ENCODE measurements at places on chromosomes 3 and 15. TPM values are rescaled to one million over a fixed set of nuclear protein-coding genes. Genes with fewer than 3 reads are reported as not detected.

DNA sequence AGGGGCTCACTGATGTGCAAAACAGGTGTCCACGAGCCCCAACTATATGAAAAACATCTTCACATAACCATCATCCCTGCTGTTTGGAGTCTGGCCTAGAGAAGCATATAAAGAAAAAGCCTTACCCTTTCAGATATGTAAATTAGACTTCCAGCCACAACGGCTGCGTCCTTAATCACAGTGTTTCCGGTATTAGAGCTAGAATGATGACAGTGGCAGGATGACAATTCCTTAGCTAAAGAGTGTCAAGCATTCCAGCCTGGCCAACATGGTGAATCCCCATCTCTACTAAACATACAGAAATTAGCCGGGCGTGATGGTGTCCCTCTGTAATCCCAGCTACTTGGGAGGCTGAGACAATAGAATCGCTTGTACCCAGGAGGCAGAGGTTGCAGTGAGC lies 19.5 kb upstream of the SAMD7 start:
- DNase-seq, result no peak

DNA sequence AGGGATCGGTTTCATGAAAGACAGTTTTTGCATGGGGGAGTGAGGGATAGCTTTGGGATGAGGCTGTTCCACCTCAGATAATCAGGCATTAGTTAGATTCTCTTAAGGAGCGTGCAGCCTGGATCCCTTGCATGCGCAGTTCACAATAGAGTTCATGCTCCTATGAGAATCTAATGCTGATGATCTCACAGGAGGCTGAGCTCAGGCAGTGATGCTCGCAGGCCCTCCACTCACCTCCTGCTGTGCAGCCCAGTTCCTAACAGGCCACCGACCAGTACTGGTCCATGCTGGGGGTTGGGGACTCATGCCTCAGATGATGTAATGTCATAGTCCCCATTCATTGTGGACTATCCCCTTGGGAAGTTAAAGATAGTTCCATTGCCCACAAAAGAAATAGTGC lies 255.8 kb downstream of the CACNA2D3 start:
- DNase-seq, result no peak

DNA sequence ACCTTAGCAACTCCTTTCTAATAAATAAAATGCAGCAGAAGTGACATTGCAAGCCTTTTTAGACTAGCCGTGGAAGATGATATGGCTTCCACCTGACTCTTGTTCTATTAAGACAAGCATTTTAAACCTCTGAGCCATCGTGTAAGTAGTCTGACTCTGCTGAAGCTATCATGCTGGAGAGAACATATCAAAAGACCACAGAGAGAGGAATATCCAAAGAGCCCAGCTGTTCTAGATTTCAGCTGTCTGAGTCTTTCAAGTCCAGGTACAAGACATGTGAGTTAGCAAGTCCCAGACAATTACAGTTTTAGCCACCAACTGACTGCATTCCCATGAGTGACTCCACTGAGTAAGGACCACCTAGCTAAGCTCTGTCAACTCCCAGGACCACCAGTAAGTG lies 517.0 kb upstream of the NAALADL2 start:
- DNase-seq, result no peak

- DNase-seq, result no peak
These were observed 46.3 kb upstream of the CLSTN2 start for GRCh38 chr3:139888561-139889140.

DNA sequence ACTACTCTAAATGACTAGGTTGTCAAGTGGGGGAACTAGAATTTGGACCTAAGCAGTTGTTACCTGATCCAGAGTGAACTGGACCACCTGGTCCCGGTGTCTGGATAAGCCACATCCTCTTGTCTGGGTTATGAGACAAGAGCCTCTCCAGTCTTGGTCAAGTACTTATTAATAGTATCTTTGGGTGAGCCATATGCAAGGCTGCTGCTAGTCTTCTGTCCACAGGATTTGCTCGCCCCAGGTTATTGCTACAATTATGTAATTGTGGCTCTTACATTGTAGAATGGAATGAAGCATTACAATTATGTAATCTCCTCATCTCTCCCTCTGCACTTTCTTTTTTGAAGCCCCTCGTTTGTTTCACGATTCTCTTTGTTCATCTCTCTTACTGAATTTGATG lies 24.0 kb upstream of the AGBL1 start:
- DNase-seq, result no peak

DNA sequence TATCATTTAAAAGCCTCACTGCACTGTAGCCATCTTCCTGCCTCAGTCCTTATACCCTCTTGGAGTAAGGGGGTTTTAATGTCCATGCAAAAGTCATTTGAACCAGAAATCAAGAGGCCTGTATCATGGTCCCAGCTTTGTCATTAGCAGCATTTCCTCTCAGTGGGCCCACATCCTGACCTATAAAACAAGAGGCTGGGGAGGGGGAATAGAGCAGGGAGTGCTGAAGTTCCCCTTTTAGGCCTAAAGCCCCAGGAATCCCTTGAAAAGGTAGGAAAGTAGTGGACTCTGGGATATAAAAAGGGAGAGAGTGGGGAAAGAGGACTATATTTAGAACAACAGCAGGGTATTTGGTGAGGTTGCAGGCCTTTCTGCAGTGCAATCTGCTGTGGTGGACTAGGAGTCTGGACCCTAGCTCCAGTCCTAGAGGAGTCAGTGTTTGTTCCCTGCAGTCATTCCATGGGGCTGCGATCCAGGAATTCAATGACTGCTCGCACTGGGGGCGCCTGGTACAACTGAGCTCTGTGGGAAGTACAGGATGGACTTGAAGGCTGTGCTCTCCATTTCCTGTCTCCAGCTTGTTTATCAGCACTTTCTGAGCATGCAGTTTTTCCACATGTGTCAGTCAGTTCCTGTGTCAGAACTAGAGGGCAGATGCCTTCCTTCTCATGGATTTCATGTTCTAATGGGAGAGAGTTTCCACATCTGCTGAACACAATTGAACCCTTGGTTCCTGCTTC lies 46.8 kb downstream of the PDHB start:
- no peak for DNase-seq

Gene SLC6A11
- total RNA-seq, result not detected

GRCh38 chr3:156582532-156583183 lies 27.7 kb upstream of the SSR3 start:
- DNase-seq, result no peak

DNA sequence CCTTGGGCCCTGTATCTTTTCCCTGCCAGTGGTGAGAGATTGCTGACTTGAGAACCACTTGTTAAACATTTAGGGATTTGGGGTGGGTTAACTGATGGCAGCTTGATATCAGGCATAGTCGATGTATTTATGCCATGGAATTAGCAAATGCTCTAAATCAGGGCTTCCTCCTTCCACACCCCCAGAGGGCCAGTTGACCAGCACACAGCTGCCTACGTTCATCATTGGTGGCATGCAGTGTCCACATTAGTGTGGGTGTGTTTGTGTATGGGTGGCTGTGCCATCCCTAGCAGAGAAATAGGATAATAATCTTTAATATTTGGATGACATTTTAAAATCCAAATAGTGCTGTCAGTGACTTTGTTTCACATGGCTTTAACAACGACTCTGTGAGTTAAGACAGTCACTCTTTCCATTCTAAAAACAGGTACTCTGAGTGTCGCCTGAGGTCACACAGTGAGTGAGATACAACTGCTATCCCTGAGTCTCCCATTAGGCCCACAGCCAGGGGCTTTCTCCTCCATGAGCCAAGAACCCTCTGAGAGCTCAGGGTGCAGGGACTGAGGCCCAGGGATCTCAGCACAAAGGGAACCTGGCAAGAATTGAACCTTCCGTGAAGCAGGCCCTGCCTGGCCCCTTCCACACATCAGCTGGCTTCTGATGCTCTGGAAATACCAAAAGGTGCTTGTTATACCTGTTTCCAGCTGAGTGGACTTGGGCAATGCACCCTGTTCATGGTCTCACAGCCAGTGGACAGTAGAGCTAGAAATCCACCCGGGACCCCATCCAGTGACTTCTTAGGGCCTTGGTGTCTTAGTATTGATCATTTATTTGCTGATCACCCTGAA lies 4.3 kb upstream of the LTF start:
- no peak for DNase-seq

DNA sequence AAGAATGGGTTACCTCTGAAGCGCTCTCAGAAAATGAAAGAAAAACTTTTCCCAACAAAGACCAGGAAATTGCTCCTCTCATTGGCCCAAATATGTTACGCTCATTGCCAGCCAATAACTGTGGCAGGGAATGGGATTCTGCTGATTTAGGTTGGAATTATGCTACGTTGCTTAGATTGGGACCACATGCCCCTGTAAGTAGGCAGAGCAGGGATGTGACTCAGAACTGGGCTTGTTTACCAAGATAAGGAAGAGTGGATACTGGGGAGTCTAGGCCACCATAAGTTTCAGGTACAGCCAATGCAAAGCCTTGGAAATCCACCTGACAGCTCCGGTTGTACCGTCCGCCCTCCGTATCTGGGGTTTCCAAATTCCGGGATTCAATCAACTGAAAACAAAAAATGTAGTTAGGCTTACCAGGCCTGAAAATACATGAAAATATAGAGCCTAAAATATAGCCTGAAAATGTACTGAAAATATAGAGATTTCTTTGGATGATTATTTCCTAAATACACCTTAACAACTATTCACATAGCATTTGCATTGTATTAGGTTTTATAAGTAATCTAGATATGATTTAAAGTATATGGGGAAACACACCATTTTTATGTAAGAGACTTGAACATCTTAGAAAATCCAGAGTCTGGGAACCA lies 1.5 kb upstream of the TCF12 start:
- no peak for DNase-seq

GRCh38 chr3:120642368-120642948 lies 39.6 kb downstream of the HGD start:
- no peak for DNase-seq

Gene IQSEC1
- 47.7 TPM for total RNA-seq

GRCh38 chr15:75048394-75048793 lies 25.0 kb downstream of the PPCDC start:
- DNase-seq, result no peak

- no peak for DNase-seq
These were observed 252.0 kb downstream of the UBE2E2 start for GRCh38 chr3:23455084-23455483.

DNA sequence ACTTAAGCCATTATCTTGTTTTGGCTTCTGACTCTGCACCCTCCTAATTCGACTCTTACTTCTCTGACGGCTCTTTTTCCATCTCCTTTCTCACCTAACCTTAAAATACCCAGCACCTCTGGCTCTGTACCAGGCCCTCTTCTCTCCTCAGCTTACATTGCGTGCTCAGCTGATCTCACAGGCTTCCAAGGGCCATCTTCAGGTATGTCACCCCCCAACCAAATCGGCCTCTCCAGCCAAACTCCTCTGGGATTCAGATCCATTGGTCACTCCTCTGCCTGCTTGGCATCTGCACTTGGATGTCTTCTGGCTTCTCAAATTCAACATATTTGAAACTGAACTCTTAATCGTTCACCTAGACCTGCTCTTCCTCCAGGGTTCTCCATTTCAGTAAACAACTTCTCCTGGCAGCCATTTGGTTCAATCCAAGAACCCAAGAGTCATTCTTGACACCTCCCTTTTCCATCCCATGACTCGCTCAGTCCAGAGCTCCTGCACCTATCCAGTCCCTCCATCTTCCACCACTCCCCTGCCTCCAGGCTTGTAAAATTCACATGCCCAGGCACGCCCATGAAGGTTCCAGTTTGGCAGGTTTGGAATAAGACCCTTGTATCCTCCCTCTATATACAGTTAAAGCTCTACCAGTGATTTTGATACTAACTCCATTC lies 35.2 kb upstream of the SLC41A3 start:
- no peak for DNase-seq

DNA sequence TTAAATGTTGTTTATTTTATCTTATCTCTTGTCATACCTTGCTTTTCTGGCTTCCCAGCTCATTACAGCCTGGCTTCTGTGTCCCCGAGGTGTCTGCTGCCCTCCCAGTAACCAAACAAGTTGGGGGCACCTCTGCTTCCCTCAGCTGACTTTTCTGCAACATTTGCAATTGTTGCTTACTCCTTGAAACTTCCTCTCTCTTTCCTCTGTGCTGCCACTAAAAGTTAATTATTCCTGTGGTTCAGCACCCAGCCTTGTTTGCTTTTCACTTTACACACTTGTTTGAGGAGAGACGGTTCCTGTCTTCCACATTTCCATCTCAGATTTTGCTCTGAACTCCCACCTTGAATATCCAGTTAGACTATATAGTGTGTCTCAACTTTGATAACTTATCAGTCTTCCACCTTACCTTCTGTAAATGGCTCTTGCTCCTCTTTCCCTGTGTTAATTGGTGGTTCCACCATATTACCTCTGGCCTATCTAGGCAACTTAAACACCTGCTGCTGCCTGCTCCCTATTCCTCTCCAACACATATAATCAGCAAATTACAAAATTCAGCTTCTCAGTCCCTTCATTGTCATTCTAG lies 21.6 kb downstream of the MCTP2 start:
- no peak for DNase-seq

Gene SQOR
- total RNA-seq, result 30.4 TPM

DNA sequence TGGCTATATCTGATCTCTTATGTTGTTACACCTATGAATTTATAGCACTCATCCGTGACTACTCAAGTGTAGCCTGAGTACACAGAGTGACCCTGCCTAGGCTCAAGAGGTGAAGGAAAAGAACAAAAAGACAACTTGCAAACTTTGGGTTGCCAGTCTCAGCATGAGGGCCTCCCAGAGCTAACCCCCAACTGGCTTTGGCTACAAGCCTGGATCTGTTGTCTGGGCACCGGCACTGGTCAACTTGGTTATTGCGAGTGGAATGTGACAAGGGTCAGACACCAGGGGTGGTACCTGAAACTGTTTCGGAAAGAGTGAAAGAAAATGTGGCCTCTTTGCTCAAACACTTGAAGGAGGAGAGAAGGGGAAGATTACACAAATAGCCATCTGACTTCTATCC lies 49.5 kb upstream of the BCL6 start:
- no peak for DNase-seq

Gene GLDN
- not detected for total RNA-seq

- DNase-seq, result no peak
These were observed 1.0 kb downstream of the EOMES start for GRCh38 chr3:27720899-27721716.

GRCh38 chr15:66097151-66098021 lies 156.2 kb downstream of the MEGF11 start:
- DNase-seq, result no peak

Gene FXR1
- total RNA-seq, result 149 TPM

Gene FNDC3B
- 20.6 TPM for total RNA-seq

- no peak for DNase-seq
These were observed 1.5 kb downstream of the ABCC5 start for GRCh38 chr3:184016169-184016570.

- DNase-seq, result no peak
These were observed 153.9 kb downstream of the APBA2 start for GRCh38 chr15:29039466-29040369.

- DNase-seq, result no peak
These were observed 41.7 kb downstream of the RASGRP1 start for GRCh38 chr15:38522922-38523321.

All from naive thymus-derived CD8-positive, alpha-beta T cell (primary cell).